RCC 7860 (cell line): ENCODE measurements at places on chromosomes 12 and 14.

- no peak for DNase-seq
Observed at GRCh38 chr14:67396381-67396970, 15.5 kb downstream of the PLEK2 start.

DNA sequence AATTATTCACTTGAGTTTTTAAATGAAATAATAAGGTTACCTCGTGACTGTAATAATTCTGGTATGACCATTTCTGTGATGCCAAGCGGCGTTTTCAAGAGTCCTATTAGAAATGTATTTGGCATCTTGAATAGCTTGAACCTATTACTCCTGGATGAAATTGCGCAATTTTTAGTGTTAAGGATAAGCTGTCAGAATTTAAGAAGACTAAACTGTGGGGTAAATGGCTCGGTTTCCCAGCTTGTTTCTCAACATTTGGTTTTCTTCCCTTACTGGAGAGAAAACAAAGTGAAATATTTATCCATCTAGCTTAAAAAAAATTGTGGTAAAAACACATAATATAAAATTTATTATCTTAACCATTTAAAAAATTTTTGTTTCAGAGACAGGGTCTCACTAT, 26.8 kb downstream of the PCNX1 start:
- DNase-seq, result no peak

DNA sequence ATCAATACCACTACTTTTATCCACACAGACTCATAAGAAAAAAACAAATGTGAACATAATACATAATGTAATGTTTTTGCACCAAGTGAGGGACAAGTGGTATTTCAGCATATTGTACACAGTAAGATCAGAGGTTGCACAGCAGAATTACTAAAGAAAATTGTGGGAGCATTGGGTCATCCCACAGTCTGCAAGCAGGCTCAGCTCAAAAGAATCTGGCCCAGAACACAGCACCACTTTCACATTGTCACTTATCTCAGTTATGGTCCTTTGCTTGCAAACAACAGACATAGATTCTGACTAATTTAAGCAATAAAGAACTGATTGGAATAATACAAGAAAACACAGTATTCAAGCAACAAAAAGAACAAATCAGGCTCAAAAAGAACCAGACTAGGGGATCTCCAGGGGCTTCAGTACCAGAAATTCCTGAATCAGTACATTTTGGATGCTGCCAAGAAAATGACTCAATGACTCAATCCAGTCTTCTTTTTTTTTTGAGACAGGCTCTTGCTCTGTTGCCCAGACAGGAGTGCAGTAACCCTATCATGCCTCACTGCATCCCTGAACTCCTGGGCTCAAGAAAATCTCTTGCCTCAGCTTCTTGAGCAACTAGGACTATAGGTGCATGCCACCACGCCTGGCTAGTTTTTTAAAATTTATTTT, 42.9 kb upstream of the EEA1 start:
- DNase-seq, result peak; percentile 89

DNA sequence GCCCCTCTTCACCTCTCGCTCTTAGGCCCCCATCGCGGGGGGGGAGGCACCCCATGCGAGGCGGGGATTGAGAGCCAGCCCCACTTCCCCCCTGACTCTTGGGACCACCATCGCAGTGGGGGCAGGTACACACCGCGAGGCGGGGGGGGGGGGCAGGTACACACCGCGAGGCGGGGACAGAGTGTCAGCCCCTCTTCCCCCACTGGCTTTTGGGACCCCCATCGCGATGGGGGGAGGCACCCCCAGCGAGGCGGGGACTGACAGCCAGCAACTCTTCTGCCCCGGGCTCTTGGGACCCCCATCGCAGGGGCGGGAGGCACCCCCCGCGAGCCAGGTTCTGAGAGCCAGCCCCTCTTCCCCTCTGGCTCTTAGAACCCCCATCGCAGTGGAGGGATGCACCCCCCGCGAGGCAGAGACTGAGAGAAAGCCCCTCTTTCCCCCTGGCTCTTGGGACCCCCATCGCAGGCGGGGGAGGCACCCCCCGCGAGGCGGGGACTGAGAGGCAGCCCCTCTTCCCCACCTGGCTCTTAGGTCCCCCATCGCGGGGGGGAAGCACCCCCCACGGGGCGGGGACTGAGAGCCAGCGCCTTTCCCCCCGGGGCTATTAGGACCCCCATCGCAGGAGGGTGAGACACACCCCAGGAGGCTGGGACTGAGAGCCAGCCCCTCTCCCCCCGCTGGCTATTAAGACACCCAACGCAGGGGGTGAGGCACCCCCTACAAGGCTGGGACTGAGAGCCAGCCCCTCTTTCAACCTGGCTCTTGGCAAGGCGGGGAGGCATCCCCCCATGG, 196.5 kb upstream of the PZP start:
- DNase-seq, result no peak

- no peak for DNase-seq
Observed at GRCh38 chr12:70443062-70443673, 77.1 kb downstream of the KCNMB4 start.
